Karpas-422 (cell line): ENCODE measurements at places on chromosomes 1 and 21. TPM values are rescaled to one million over a fixed set of nuclear protein-coding genes. Genes with fewer than 3 reads are reported as not detected.

The MLLT11 gene
- 5.3 and 8.3 TPM in 2 replicates for total RNA-seq

The RO60 gene
- total RNA-seq: 107 and 168 TPM in 2 replicates

The OR10Z1 gene
- not detected in 2 replicates for total RNA-seq

The CD1E gene
- total RNA-seq: not detected in 2 replicates

The LCE6A gene
- not detected in 2 replicates for total RNA-seq

The C1orf210 gene
- total RNA-seq: not detected in 2 replicates

The PRR9 gene
- not detected in 2 replicates for total RNA-seq

The AQP10 gene
- not detected in 2 replicates for total RNA-seq

DNA sequence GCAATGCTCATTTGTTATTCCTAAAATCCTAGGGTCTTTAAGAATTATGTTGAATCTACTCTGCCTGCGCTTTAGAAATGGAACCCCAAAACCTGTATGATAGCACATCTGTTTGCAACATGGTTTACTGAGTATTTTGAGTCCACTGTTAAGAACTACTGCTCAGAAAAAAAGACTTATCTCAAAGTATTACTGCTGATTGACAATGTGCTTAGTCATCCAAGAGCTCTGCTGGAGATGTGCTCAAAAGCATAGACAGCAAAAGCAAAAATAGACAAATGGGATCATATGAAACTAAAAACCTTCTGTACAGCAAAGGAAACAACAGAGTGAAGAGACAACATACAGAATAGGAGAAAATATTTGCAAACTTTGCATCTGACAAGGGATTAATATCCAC is 107.0 kb downstream of the CTH start:
- H3K27me3 ChIP-seq: 0 out of 2 replicates have a peak, but pooled peaks cover 3% of the 10 kb centered on the region
- no peak overlapping the region for H3K4me3 ChIP-seq
- DNase-seq: no peak

DNA sequence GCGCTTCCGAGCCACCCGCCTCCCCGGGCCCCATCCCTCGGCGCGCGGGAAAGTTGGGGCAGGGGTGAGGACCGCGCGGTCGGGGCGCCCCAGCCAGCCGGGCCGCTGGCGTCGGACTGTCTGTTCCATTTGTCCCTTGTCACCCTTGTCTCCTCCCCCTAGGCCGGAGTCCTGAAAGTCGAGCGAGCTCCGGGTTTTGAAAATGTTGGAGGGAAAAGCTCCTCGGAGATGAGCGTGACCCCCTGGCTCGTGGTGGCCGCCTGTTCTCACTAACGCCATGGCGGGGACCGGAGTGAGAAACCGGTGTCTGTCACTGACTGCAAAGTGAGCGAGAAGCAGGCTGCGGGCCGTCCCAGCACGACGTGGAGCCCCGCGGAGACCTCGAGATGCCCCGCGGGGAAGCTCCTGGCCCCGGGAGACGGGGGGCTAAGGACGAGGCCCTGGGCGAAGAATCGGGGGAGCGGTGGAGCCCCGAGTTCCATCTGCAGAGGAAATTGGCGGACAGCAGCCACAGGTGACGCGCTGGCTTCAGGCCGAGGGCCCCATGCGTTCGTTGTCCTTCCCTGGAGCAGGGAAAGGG is 491 bp downstream of the PER3 start:
- 0 out of 2 replicates have a peak, but pooled peaks cover 4% of the 10 kb centered on the region for H3K36me3 ChIP-seq
- no peaks in the 10 kb centered on the region for H3K27me3 ChIP-seq
- no peak overlapping the region for H3K27ac ChIP-seq
- H3K4me1 ChIP-seq: peaks cover 8% of the 10 kb centered on the region
- DNase-seq: peak; percentile 37

DNA sequence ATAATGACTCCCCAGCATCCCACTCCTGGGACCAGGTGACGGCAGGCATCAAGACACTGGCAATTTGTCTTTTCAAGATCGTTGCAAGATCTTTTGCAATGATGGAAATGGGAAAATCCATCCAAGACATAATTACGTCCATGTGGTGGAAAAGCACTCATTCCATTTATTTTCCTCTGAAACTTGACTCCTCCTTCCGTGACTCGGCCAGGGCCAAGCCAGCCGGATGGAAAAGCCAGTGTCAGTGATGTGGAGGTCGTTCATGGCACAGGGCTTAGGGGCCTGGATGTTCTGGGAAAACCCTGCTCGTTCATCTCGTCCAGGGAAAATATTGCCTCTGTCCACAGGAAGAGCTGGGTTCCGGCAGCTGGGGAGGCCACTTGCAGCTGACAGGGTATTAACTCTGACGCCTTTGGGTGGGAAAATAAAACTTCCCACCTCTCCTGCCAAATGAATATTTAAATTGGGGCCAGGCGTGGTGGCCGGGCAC is 46.2 kb downstream of the C1orf198 start:
- no peaks in the 10 kb centered on the region for H3K36me3 ChIP-seq
- H3K27ac ChIP-seq: no peak overlapping the region

- no peak overlapping the region for H3K27ac ChIP-seq
- H3K27me3 ChIP-seq: no peaks in the 10 kb centered on the region
- no peaks in the 10 kb centered on the region for H3K4me1 ChIP-seq
- no peak for DNase-seq
- H3K4me3 ChIP-seq: no peak overlapping the region
Observed at GRCh38 chr1:186905561-186905960, 76.8 kb downstream of the PLA2G4A start.

DNA sequence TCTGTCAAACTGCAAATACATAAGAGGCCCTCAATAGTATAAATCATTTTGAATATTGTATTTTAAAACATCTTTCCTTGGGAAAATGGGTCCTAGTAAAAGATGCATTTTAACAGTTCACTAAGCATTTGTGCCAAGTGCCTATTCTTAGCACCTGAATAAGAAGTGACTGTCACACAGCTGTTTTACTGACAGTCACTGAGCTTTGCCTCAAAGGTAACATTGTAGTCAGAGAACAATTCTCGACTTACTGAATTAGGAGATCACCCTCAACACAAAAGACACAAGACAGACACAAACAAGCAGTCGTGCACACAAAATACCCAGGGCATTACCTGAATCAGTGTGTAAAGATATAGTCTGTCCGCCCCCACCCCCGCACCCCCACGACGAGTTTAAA is 408 bp downstream of the ESRRG start:
- no peak overlapping the region for H3K4me3 ChIP-seq
- DNase-seq: no peak
- H3K36me3 ChIP-seq: no peaks in the 10 kb centered on the region
- peaks cover 8% of the 10 kb centered on the region for H3K4me1 ChIP-seq
- no peaks in the 10 kb centered on the region for H3K27me3 ChIP-seq

GRCh38 chr1:117066367-117066766 is 6.2 kb downstream of the TTF2 start:
- no peak for DNase-seq
- H3K4me3 ChIP-seq: no peak overlapping the region
- no peaks in the 10 kb centered on the region for H3K27me3 ChIP-seq
- peaks cover 58% of the 10 kb centered on the region for H3K36me3 ChIP-seq
- no peak overlapping the region for H3K27ac ChIP-seq

GRCh38 chr21:45288441-45288841 is 746 bp upstream of the POFUT2 start:
- no peaks in the 10 kb centered on the region for H3K36me3 ChIP-seq
- H3K27ac ChIP-seq: no peak overlapping the region
- peaks cover 8% of the 10 kb centered on the region for H3K4me1 ChIP-seq
- peak overlapping the region; percentile 90 for H3K4me3 ChIP-seq

- no peak for DNase-seq
- no peak overlapping the region for H3K4me3 ChIP-seq
- no peaks in the 10 kb centered on the region for H3K27me3 ChIP-seq
- H3K27ac ChIP-seq: no peak overlapping the region
- H3K4me1 ChIP-seq: peaks cover 17% of the 10 kb centered on the region
Observed at GRCh38 chr1:34800214-34800613, 7.4 kb downstream of the GJA4 start.

DNA sequence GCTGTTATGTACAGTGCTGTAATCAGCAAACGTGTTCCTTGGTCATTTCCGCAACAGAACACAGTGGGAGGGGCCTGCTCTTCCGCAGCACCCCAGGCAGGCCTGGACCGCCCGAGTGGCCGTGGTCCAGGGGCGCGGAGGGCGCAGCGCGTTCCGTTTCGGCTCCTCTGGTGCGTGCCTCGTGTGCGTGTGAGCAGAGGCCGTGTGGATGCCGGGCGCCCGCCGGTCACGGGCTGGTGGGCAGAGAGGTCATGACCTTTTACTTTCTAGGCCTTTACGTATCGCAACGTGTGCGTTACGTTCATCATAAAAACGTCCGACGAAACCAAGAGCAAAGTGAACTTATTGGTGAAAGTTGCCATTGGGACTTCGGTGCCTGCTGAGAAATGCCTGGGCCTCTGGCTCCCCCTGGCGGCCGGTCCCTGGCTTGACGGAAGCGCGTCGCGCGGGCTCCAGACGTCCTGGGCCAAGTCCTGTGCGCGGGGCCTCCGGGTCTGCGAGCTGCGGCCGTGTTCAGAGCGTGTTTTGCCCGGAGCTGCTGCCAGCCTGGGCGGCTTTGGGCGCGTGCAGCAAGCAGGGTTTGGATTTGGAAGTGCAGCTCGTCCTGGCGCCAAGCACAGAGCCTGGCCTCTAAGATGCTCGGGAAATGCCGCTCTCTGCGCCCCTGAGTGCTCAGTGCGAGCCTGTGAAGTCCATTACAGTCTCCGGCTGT is 34.4 kb downstream of the COL18A1 start:
- H3K4me1 ChIP-seq: no peaks in the 10 kb centered on the region
- no peak overlapping the region for H3K4me3 ChIP-seq
- H3K27me3 ChIP-seq: no peaks in the 10 kb centered on the region
- H3K27ac ChIP-seq: no peak overlapping the region

- no peak overlapping the region for H3K27ac ChIP-seq
- H3K4me1 ChIP-seq: no peaks in the 10 kb centered on the region
- H3K27me3 ChIP-seq: no peaks in the 10 kb centered on the region
- H3K36me3 ChIP-seq: no peaks in the 10 kb centered on the region
Observed at GRCh38 chr21:44392916-44393315, 39.5 kb downstream of the TRPM2 start.

GRCh38 chr1:245754463-245754961 is 599.7 kb downstream of the KIF26B start:
- H3K27ac ChIP-seq: peak overlapping the region; percentile 99
- no peaks in the 10 kb centered on the region for H3K27me3 ChIP-seq
- DNase-seq: peak; percentile 87
- H3K4me1 ChIP-seq: peaks cover 47% of the 10 kb centered on the region

- no peaks in the 10 kb centered on the region for H3K27me3 ChIP-seq
- peaks cover 55% of the 10 kb centered on the region for H3K4me1 ChIP-seq
- DNase-seq: peak; percentile 70
- peaks cover 5% of the 10 kb centered on the region for H3K36me3 ChIP-seq
Observed at GRCh38 chr1:145963265-145964019, 933 bp downstream of the ANKRD34A start.

GRCh38 chr1:89198491-89199072 is at the start of gene GBP4:
TSS of gene GBP4 (minus strand) at chr1:89198942. CDS start at chr1:89198834, 108 bp downstream.
- no peak within 1 kb of the TSS for H3K4me3 ChIP-seq
- H3K27me3 ChIP-seq: no peaks in the 10 kb centered on the region
- no peak within 1 kb of the TSS for H3K27ac ChIP-seq
- H3K36me3 ChIP-seq: no peaks in the 10 kb centered on the region

- no peaks in the 10 kb centered on the region for H3K36me3 ChIP-seq
- no peak overlapping the region for H3K4me3 ChIP-seq
- DNase-seq: no peak
- H3K27ac ChIP-seq: no peak overlapping the region
- H3K27me3 ChIP-seq: no peaks in the 10 kb centered on the region
- H3K4me1 ChIP-seq: no peaks in the 10 kb centered on the region
Observed at GRCh38 chr1:55699228-55699627, 484.1 kb upstream of the USP24 start.

DNA sequence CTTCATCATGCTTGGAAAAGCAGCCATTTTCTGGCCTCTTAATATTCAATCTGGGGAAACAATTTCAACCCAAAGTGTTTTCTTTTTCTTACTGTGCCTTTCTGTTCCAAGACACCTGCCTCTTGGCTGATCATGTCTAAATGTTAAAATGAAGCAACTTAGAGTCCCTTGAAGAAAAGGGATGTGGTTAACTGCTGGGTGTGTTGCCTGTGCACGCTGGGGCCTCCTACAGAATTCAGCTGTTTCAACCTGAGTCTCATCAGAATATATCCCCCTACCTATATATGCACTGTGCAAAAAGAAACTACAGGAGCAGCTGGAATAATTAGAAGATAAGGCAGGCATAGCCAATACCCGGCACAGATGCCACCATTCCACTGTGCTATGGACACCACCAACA is 222.0 kb downstream of the OMA1 start:
- H3K4me3 ChIP-seq: no peak overlapping the region
- no peaks in the 10 kb centered on the region for H3K36me3 ChIP-seq
- DNase-seq: no peak
- H3K4me1 ChIP-seq: no peaks in the 10 kb centered on the region

- no peak overlapping the region for H3K27ac ChIP-seq
- no peaks in the 10 kb centered on the region for H3K27me3 ChIP-seq
- peaks cover 39% of the 10 kb centered on the region for H3K4me1 ChIP-seq
- no peak overlapping the region for H3K4me3 ChIP-seq
- no peak for DNase-seq
Observed at GRCh38 chr1:109396871-109397580, 692 bp downstream of the SORT1 start.

GRCh38 chr21:42539342-42539741 is 25.7 kb downstream of the SLC37A1 start:
- peaks cover 39% of the 10 kb centered on the region for H3K4me1 ChIP-seq
- no peak overlapping the region for H3K27ac ChIP-seq
- no peak overlapping the region for H3K4me3 ChIP-seq
- no peaks in the 10 kb centered on the region for H3K27me3 ChIP-seq
- H3K36me3 ChIP-seq: 0 out of 2 replicates have a peak, but pooled peaks cover 4% of the 10 kb centered on the region
- no peak for DNase-seq

- no peaks in the 10 kb centered on the region for H3K27me3 ChIP-seq
- no peaks in the 10 kb centered on the region for H3K36me3 ChIP-seq
- no peaks in the 10 kb centered on the region for H3K4me1 ChIP-seq
- H3K4me3 ChIP-seq: no peak overlapping the region
Observed at GRCh38 chr1:234311414-234311813, 61.8 kb upstream of the COA6 start.

- H3K4me1 ChIP-seq: peaks cover 22% of the 10 kb centered on the region
- H3K4me3 ChIP-seq: peak overlapping the region; percentile 27; the same call in 1 of the 2 replicates
- peak overlapping the region; percentile 56 for H3K27ac ChIP-seq
- no peaks in the 10 kb centered on the region for H3K36me3 ChIP-seq
- DNase-seq: peak; percentile 61
Observed at GRCh38 chr1:212467843-212468482, 35.2 kb downstream of the NENF start.
